ENCODE measurements at places on chromosomes 12 and 14.

DNA sequence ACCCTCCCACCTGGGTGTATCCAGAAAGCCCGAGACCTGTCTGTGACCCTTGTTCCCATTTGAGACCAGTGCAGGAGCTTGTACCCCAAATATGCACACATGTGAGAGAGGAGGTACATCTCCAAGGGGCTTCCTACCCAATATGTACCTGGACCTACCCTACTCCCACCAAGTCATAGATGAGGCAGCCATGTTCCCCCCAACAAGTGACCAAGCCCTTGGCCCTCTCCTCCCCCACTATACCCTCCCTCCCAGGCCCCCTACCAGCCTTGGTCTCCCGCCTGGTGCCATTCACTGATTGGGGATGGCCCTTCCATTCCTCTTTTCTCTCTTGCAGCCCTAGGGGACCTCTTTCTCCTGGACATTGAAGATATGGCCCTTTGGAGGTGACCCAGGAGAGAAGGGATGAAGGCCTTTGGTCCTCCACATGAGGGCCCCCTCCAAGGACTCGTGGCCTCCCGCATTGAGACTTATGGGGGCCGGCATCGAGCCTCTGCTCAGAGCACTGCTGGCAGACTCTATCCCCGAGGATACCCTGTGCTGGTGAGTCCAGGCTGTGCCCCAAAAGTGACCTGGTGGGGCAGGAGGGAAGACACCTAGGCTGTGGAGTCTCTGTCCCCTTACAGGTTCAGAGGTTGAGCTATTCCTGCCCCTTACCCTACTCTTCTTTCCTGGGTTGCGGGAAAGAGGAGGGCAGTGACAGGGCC lies 1.5 kb downstream of the PLEKHG6 start:
- no peak for DNase-seq

DNA sequence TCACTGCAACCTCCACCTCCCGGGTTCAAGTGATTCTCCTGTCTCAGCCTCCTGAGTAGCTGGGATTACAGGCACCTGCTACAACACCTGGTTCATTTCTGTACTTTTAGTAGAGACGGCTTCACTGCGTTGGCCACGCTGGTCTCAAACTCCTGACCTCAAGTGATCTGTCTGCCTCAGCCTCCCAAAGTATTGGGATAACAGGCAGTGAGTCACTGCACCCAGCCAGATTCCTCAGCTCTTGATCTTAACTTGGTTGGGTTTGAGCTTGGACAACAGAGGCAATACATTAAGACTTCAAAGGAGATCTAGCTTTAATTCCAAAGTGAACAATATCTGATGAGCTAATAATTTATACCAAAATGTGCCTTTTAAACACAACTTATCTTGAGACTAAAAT lies 5.6 kb downstream of the DAZAP2 start:
- no peak for DNase-seq

GRCh38 chr12:57430112-57430930 lies 522 bp downstream of the R3HDM2 start:
- DNase-seq = no peak

DNA sequence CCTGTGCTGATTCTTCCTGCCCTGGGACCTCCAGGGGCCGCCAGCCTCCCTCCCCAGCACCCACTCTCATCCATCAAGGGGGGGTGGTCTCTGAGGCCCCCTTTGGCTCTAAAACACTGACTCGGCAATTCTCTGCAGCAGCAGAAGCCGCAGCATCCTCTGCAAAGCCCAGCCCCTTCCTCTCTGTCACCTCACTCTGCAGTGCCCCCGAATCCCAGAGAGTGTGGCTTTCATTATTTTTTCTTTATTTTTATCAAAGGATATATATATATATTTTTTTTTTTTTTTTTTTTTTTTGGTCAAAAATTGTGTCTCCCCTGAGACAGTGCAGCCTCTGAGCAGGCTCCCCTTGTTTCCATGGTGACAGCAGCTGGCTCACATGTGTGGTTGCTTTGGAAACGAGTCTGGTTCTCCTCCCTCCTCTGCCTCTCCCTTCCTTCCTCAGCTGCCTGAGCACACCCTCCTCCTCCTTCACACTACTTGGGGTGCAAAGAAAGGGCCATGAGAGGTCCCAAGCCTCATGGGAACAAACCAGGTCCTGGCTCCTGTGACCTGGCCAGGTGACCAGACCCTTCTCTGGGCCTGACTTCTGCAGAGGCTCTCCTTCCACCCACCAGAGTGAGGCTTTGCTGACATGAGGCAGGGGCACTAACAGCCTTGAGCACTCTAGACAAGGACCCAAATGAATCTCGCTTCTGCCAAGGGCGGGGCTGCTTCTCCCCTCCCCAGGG lies 100.5 kb downstream of the LRRC74A start:
- no peak for DNase-seq

DNA sequence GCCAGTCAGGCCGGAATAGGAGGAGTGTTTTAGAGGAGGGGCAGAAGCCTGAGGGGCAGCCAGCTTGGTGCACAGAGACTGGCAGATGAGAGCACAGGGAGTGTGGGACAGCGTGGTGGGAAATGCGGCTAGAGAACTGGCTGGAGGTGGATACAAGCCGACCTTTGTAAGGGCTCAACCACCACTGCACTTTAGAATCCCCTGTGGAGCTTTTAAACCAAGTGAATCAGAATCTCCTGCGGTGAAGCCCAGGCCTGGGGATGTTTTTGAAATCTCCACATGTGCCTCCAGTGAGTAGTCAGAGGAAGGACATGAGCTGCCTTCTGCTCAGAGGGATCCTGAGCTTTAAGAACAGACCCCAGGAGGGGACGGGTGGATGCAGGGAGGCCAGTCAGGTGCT lies 10.9 kb upstream of the PCED1B start:
- DNase-seq = no peak

GRCh38 chr12:133256321-133256720 lies 20.6 kb upstream of the ANHX start:
- no peak for DNase-seq

All from iPS DF 6.9 (cell line).